Suppressor macrophage (primary cell): ENCODE measurements at places on chromosomes 11 and 22.

DNA sequence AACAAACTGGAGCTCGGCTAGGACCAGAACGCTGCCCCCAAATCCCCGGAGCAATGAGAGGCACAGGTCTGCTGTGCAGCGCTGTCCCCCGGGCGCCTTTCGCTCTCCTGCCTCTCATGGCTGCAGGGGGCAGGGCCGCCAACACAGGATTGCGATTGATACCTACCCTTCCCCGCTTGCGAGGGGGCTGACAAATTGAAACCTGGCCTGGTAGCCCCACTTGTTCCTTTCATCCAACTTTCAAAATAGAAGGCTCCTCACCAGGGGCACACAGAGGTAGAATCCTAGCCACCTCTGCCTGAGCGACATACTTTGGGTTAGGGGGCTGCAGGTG, 642 bp upstream of the CASTOR1 start:
- no peak for DNase-seq

DNA sequence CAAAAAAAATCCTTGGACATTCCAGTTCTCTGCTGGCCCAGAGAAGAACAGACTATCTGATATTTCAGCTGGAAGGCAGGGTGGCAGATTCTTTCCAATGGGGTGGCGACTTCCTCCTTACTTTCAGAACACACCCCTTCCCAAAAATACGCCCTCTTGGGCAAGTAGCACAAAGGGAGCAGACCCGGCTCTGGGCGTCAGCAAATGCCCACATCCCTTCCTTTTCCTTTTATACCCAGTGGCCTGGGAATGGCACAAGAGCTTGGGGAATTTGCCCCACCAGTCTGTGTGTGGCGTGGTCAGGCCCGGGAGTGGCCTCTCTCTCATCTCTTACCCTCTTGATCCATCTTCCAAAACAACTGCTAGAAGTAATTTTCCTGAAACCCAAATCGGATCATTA, 33.0 kb upstream of the NUP160 start:
- peak; percentile 46 for DNase-seq

GRCh38 chr11:42410251-42410955, 901.4 kb upstream of the API5 start:
- peak; percentile 3 for DNase-seq

- no peak for DNase-seq
These were observed 216.9 kb upstream of the ARHGAP20 start for GRCh38 chr11:110929129-110929528.

- no peak for DNase-seq
These were observed 35.4 kb downstream of the EMSY start for GRCh38 chr11:76480241-76480640.

GRCh38 chr11:119337581-119338317, 2.9 kb downstream of the C1QTNF5 start:
- DNase-seq, result no peak
